ENCODE measurements at places on chromosomes 5 and 9. TPM values are rescaled to one million over a fixed set of nuclear protein-coding genes. Genes with fewer than 3 reads are reported as not detected.

- H3K4me1 ChIP-seq = peaks cover 12% of the 10 kb centered on the region
- H3K27ac ChIP-seq = no peak overlapping the region
- DNase-seq = no peak
- H3K27me3 ChIP-seq = peaks cover 3% of the 10 kb centered on the region
Observed at GRCh38 chr5:60287174-60287771, 393.7 kb upstream of the PDE4D start.

GRCh38 chr5:38816083-38817030 lies 29.5 kb upstream of the OSMR start:
- H3K27ac ChIP-seq = no peak overlapping the region
- H3K4me1 ChIP-seq = no peaks in the 10 kb centered on the region
- no peak overlapping the region for H3K4me3 ChIP-seq
- DNase-seq = no peak

- H3K4me1 ChIP-seq = peaks cover 50% of the 10 kb centered on the region
- H3K36me3 ChIP-seq = no peaks in the 10 kb centered on the region
- H3K4me3 ChIP-seq = peak overlapping the region; percentile 84
- peak; percentile 78 for DNase-seq
- no peaks in the 10 kb centered on the region for H3K27me3 ChIP-seq
Observed at GRCh38 chr9:109012009-109012875, 1.1 kb downstream of the CTNNAL1 start.

GRCh38 chr9:134717924-134718645 lies 76.5 kb downstream of the COL5A1 start:
- peak overlapping the region; percentile 76 for H3K27ac ChIP-seq
- no peak for DNase-seq
- no peaks in the 10 kb centered on the region for H3K27me3 ChIP-seq
- no peak overlapping the region for H3K4me3 ChIP-seq
- H3K4me1 ChIP-seq = peaks cover 32% of the 10 kb centered on the region

- H3K36me3 ChIP-seq = peaks cover 72% of the 10 kb centered on the region
- no peak overlapping the region for H3K4me3 ChIP-seq
- H3K4me1 ChIP-seq = peaks cover 18% of the 10 kb centered on the region
- DNase-seq = no peak
- H3K27me3 ChIP-seq = no peaks in the 10 kb centered on the region
- no peak overlapping the region for H3K27ac ChIP-seq
Observed at GRCh38 chr9:116350213-116350612, 196.6 kb downstream of the PAPPA start.

GRCh38 chr5:181120306-181120705 lies 10.7 kb downstream of the OR2V1 start:
- H3K27ac ChIP-seq = no peak overlapping the region
- H3K27me3 ChIP-seq = peaks cover 63% of the 10 kb centered on the region
- no peak overlapping the region for H3K4me3 ChIP-seq
- DNase-seq = no peak

- DNase-seq = no peak
- no peaks in the 10 kb centered on the region for H3K27me3 ChIP-seq
- H3K4me3 ChIP-seq = no peak overlapping the region
- peak overlapping the region; percentile 19 for H3K27ac ChIP-seq
Observed at GRCh38 chr5:169716287-169716686, 79.2 kb downstream of the DOCK2 start.

- peaks cover 13% of the 10 kb centered on the region for H3K4me1 ChIP-seq
- H3K4me3 ChIP-seq = no peak overlapping the region
- no peak overlapping the region for H3K27ac ChIP-seq
- peak; percentile 65 for DNase-seq
- peaks cover 13% of the 10 kb centered on the region for H3K36me3 ChIP-seq
Observed at GRCh38 chr9:134029248-134030226, 4.3 kb downstream of the BRD3OS start.

DNA sequence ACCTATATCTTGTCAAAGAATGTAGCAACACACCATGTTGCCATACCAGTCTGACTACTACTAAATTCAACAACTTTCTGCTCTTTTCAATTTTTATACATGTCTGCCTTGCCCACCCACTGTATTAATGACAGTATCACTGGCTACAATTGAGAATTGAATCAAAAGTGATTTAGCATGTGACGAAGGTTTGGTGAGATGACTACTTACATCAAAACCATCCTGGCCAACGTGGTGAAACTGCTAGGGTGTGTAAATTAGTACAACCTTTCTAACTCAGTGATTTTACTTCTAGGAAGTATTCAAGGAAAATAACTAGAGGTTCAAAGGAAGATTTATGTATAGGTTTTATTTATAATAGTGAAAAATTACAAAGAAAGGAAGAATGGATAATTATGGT lies 109.8 kb downstream of the UNC13B start:
- no peak overlapping the region for H3K27ac ChIP-seq
- H3K4me1 ChIP-seq = peaks cover 3% of the 10 kb centered on the region
- H3K36me3 ChIP-seq = peaks cover 4% of the 10 kb centered on the region

- DNase-seq = no peak
- H3K27me3 ChIP-seq = no peaks in the 10 kb centered on the region
- no peak overlapping the region for H3K4me3 ChIP-seq
- peaks cover 3% of the 10 kb centered on the region for H3K4me1 ChIP-seq
Observed at GRCh38 chr9:121909111-121909510, 184.0 kb downstream of the TTLL11 start.

- H3K4me1 ChIP-seq = no peaks in the 10 kb centered on the region
- no peak overlapping the region for H3K27ac ChIP-seq
- H3K36me3 ChIP-seq = no peaks in the 10 kb centered on the region
- no peak overlapping the region for H3K4me3 ChIP-seq
Observed at GRCh38 chr9:6049798-6050197, 34.4 kb upstream of the RANBP6 start.

DNA sequence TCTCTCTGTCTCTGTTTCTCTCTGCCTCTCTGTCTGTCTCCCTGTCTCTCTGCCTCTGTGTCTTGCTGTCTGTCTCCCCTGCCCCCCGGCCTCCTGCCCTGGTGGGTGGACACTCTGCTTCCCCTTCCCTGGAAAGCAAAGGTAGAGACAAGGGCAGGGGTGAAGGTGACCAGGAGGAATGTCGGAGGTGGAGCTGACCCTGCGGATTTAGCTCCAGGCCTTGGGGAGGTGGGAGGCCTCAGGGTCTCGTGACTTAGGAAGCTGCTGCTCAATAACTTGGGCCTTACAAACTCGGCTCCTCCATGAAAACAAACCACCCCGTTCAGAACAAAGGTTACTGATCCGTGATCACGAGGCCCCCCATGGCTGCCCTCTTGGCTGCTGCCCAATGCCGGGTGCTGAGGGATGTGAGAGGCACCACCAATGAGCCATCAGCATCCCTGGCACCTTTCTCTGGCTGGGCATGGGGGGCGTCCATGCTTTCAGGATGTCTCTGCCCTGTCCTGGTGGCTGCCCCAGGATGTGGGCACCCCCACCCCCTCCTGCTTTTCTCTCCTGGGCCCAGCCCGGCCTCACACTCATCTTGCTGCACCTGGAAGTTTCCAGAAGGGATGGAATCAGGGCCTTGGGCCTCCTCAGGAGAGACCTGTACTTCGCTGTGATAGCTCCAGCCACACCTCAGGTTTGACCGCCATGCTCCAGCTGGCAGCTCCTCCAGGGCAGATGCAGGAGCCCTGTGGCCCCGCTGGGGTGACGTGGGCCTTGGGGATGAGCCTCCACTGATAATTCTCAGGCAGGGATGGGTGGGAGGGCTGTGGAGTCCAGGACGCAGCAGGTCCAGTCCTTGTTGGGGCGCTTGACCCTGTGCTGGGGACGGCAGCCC lies 14.8 kb upstream of the SLC6A19 start:
- H3K36me3 ChIP-seq = no peaks in the 10 kb centered on the region
- peaks cover 40% of the 10 kb centered on the region for H3K27me3 ChIP-seq
- H3K4me3 ChIP-seq = no peak overlapping the region
- no peak overlapping the region for H3K27ac ChIP-seq
- DNase-seq = peak; percentile 90
- H3K4me1 ChIP-seq = no peaks in the 10 kb centered on the region

- H3K4me1 ChIP-seq = no peaks in the 10 kb centered on the region
- H3K4me3 ChIP-seq = no peak overlapping the region
- DNase-seq = no peak
- no peak overlapping the region for H3K27ac ChIP-seq
Observed at GRCh38 chr9:130499804-130500263, 55.1 kb downstream of the ASS1 start.

DNA sequence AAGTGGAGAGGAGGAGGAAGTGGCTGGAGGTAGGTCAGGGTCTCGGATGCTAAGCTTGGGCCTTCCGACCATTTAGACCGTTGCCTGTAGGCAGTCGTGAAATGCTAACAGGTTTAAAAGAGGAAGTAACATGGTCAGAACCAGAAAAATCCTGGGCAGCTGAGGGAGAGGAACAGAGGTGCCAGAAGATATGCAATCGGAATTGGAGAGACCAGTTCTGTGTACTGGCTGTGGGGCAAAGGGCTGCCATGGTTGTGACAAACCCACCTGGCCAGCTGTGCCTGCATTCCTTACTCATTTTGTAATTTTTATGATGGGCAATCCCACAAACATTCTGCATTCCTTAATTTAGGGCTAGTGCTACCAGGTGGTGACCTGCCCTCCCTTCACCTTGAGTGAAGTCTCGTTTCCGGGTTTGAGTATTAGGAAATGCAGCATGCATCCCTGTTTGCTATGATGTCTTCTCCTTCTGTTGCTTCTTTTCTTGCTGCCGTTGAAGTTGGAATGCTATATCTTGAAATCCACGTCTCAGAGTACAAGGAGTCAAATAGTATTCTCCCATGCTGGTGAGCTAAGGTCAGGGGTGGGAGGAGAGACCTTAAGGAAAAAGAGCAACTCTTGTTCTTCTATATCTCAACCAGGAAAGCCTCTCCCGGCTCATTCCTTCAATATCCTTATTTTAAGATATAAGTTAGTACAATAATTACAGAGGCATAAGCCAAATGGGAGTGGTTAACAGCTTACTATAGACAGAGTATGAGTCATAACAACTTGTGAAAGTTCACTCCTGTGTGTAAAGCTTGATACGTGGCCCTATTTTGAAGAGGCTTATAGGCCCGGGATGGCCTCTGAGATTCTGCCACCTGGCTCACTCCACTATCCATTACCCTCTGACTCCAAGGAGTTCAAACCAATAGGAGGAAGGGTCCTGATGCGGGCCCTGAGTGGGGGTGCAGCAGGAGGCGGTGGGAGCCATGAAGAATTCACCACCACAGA lies 37.0 kb downstream of the B4GALT1 start:
- H3K36me3 ChIP-seq = peaks cover 34% of the 10 kb centered on the region
- peak overlapping the region; percentile 78 for H3K27ac ChIP-seq
- no peaks in the 10 kb centered on the region for H3K27me3 ChIP-seq
- no peak for DNase-seq

- H3K36me3 ChIP-seq = no peaks in the 10 kb centered on the region
- no peaks in the 10 kb centered on the region for H3K27me3 ChIP-seq
- H3K4me3 ChIP-seq = no peak overlapping the region
- peak overlapping the region; percentile 53 for H3K27ac ChIP-seq
- H3K4me1 ChIP-seq = peaks cover 37% of the 10 kb centered on the region
Observed at GRCh38 chr5:143987751-143988560, 176.0 kb downstream of the HMHB1 start.

DNA sequence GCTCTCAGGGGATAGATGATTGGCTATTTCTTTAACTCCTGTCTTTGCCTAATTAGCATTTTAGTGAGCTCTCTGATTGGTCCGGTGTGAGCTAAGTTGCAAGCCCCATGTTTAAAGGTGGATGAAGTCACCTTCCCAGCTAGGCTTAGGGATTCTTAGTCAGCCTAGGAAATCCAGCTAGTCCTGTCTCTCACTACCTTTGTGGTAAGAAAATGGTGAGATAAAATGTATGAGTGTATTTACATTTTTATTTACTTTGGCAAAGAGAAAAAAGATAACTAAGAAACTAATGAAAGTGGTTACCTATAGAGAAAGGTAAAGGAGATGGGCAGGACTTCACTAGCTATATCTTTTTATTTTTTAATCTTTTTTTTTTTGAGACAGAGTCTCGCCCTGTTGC lies 146.8 kb downstream of the RFK start:
- no peak overlapping the region for H3K27ac ChIP-seq
- no peaks in the 10 kb centered on the region for H3K36me3 ChIP-seq
- DNase-seq = no peak
- no peaks in the 10 kb centered on the region for H3K4me1 ChIP-seq

DNA sequence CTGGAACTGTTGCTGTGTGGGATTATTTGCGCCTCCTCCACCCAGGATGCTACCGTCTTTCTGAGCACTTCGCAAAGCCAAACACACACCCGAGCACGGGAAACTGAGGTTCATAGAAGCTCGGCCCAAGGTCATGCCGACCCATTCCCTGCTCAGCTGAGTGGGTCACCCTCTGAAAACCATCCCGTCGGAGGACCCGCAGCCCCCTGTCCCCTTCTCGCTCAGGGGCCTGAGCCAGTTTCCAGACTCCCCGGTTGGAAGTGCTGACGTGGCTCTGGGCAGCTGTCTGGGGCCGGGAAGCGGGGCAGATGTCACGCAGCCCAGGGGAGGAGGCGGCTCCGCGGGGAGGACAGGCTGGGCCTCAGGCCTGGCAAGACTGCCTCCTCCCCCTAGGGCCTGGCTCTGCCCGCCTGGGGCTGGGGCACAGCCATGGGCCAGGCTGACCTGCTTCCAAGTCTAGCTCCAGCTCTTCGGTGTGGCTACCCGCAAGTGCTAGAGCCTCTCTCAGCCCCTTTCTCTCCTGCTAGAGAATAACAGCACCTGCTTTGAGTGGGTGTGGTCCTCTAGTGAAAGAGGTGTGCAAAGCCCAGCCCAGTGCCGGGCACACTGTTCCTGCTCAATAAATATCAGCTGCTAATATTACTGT lies 9.9 kb upstream of the CXXC5 start:
- peaks cover 53% of the 10 kb centered on the region for H3K4me1 ChIP-seq
- peak overlapping the region; percentile 67 for H3K4me3 ChIP-seq

- H3K4me1 ChIP-seq = peaks cover 19% of the 10 kb centered on the region
- H3K4me3 ChIP-seq = no peak overlapping the region
- peak overlapping the region; percentile 81 for H3K27ac ChIP-seq
- peaks cover 6% of the 10 kb centered on the region for H3K36me3 ChIP-seq
- no peak for DNase-seq
Observed at GRCh38 chr5:172437445-172438318, 16.6 kb downstream of the SH3PXD2B start.

DNA sequence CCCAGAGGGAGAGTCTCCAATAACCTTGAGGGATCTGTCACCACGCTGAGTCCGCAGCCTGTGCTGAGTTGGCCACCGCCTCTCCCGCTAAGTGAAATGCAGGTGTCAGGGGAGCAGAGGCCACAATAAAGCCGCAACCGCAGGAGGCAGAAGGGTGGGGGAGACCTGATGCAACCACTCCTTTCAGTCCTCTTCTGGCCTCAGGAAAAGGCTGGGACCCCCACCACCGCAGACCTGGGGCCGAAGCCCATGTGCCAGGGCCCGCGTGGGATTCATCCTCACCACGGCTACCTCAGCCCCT lies 576 bp downstream of the MAP1B start:
- H3K36me3 ChIP-seq = peaks cover 7% of the 10 kb centered on the region
- peaks cover 42% of the 10 kb centered on the region for H3K4me1 ChIP-seq
- H3K4me3 ChIP-seq = peak overlapping the region; percentile 88
- peak overlapping the region; percentile 91 for H3K27ac ChIP-seq

- no peak overlapping the region for H3K4me3 ChIP-seq
- DNase-seq = no peak
- H3K4me1 ChIP-seq = peaks cover 13% of the 10 kb centered on the region
- H3K27me3 ChIP-seq = peaks cover 1% of the 10 kb centered on the region
Observed at GRCh38 chr5:109533751-109534272, 124.0 kb upstream of the PJA2 start.

GRCh38 chr5:20248118-20248517 lies 260.1 kb upstream of the CDH18 start:
- H3K27me3 ChIP-seq = peaks cover 4% of the 10 kb centered on the region
- H3K27ac ChIP-seq = no peak overlapping the region
- no peak overlapping the region for H3K4me3 ChIP-seq
- no peaks in the 10 kb centered on the region for H3K36me3 ChIP-seq
- no peaks in the 10 kb centered on the region for H3K4me1 ChIP-seq

Gene QRFP
- not detected for total RNA-seq

Gene IL3
- not detected for total RNA-seq

Gene CYLC2
- not detected for total RNA-seq

Gene WDR55
- total RNA-seq = 24.5 TPM

Gene FOXD4
- 0.44 TPM for total RNA-seq

Gene PCDHAC1
- 5.8 TPM for total RNA-seq

Gene SHOC1
- total RNA-seq = not detected

Gene FYB1
- total RNA-seq = not detected

Measured in chondrocyte (in vitro differentiated cells).